Spinal cord (tissue), 10 donors: ENCODE measurements at places on chromosomes 7 and 10. TPM values are rescaled to one million over a fixed set of nuclear protein-coding genes. Genes with fewer than 3 reads are reported as not detected.

Gene STEAP1B
- total RNA-seq, result 2.2 TPM

Gene MYOF
- 45.8 TPM for total RNA-seq

Gene MUC12
- total RNA-seq, result 1.4 TPM

Gene MINPP1
- total RNA-seq, result 23.4 TPM

Gene VAX1
- total RNA-seq, result not detected

Gene GIMAP7
- total RNA-seq, result 13.2 TPM

Gene MET
- total RNA-seq, result 15.3 TPM

Gene CASTOR2
- 21.0 TPM for total RNA-seq

Gene GHITM
- total RNA-seq, result 144 TPM

Gene MBL2
- not detected for total RNA-seq

Gene OTUD1
- total RNA-seq, result 14.3 TPM

Gene CNPY1
- 0.66 TPM for total RNA-seq

Gene EFCAB10
- total RNA-seq, result 6.9 TPM

Gene OPN4
- not detected for total RNA-seq

Gene ARHGEF35
- 2.6 TPM for total RNA-seq

Gene CCDC3
- 21.2 TPM for total RNA-seq

Gene GPR37
- 38.8 TPM for total RNA-seq

Gene MYH16
- not detected for total RNA-seq

Gene NPC1L1
- total RNA-seq, result 0.10 TPM

Gene MRC1
- total RNA-seq, result 23.1 TPM

Gene BEND7
- total RNA-seq, result 22.5 TPM

Gene ZNF22
- 45.1 TPM for total RNA-seq

Gene LEP
- total RNA-seq, result 0.10 TPM

Gene LRRC18
- not detected for total RNA-seq

Gene AQP1
- total RNA-seq, result 81.2 TPM

Gene SLC39A12
- total RNA-seq, result 9.9 TPM

Gene CFTR
- total RNA-seq, result 7.2 TPM

Gene PRLHR
- 0.22 TPM for total RNA-seq

Gene MSMB
- not detected for total RNA-seq

Gene ATG9B
- total RNA-seq, result 2.3 TPM

Gene CHPF2
- total RNA-seq, result 25.5 TPM

Gene RAMP3
- total RNA-seq, result 11.1 TPM

Gene DYDC1
- total RNA-seq, result not detected
